Stimulated activated CD4-positive, alpha-beta T cell treated with anti-CD3 and anti-CD28 coated beads, Interleukin-1b, Interleukin-23, amount 100 ng/mL, for 4 hours (primary cell): ENCODE measurements at places on chromosomes 12 and 14.

GRCh38 chr12:2537868-2538541 lies 256.8 kb upstream of the FKBP4 start:
- no peak for DNase-seq

GRCh38 chr14:26282578-26282977 lies 315.3 kb downstream of the NOVA1 start:
- DNase-seq, result no peak

DNA sequence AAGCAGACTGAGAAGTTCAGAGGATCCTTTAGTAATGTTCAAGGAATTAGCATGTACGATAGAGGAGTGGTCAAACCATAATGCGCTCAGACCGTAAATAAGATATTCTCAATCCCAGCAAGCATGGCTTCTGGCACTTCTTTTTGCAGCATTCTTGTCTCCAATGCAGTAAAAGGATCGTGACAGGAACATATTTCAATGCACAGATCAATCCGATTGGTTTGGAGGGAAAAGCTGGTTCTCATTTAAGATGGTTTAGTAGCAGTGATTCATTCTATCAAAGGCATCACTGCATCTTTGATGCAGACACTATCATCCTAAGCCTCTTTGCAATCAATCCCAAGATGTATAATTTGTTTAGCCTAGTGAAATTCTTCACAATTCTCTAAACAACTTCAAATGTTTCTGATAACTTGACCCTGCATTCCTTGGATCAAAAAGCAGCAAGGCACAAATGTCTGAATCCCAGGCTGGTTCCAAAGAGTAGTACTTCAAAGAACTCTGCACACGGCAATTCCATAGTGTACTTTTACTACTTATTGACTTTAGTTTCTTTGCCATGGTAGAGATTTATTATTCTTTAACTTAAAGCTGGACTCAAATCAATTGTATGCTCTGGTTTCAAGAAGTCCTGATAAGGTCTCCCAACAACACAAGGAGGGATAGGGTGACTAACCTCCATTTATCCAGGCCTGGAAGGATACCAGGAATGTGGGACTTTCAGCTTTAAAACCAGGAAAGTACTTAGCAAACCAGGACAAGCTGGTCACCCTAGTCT lies 96.8 kb upstream of the MDM1 start:
- no peak for DNase-seq

GRCh38 chr12:90390947-90391346 lies 564.0 kb downstream of the CCER1 start:
- no peak for DNase-seq

DNA sequence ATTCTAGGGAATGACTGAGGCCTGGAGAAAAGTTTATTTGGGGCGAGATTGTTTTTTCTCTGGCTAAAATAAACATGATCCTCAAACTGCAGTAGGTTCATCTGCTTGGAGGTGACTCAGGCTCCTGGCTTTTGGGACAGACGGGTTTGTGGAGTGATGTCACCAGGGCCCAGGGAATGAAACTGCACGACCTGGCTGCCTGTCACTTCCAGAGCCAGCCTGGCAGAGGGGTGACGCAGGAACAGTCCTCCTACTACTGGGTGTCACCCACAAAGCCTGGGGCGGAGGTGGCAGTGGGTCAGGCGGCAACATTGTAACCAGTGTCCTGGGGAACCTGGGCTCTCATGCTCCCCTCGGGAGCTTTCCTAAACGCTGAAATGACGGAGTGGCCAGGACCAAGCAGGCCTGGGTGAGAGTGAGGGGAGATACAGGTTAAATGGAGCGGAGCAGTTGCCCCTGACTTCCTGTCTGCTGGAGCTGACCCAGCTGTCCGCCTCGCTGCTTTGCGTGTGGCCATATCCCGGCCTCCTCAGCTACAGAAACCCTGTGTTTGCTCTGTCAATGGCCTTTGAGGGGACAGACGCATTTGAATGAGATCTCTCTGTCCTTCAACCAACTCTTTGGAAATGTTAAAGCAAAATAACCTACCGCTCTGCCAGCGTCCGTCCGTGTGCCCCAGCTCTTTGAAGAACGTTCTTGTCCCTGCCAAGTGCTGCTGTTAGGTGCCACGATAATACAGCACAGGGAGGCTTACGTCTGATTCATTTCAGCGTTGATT lies 6.5 kb downstream of the HIP1R start:
- DNase-seq, result no peak

DNA sequence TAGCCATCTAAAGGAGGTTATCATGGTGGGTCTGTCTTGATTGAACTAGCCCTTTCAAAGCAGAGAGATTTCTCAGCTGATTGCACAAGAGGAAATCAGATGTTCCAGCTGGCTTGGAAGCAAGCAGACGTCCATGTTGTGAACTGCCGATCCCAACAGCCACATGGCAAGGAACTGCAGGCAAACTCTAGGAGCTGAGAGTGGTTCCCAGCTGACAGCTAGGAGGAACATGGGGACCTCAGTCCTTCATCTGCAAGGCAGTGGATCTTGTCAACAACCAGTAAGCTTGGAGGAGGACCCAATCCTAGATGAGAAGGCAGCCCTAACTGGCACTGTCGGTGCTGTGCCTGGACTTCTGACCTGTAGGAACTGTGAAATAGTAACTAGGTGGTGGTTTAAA lies 7.7 kb downstream of the ACVR1B start:
- DNase-seq, result no peak

GRCh38 chr14:86604561-86604960 lies 1074.6 kb downstream of the FLRT2 start:
- no peak for DNase-seq

- DNase-seq, result no peak
Observed at GRCh38 chr14:50229681-50230080, 1.7 kb downstream of the SOS2 start.

DNA sequence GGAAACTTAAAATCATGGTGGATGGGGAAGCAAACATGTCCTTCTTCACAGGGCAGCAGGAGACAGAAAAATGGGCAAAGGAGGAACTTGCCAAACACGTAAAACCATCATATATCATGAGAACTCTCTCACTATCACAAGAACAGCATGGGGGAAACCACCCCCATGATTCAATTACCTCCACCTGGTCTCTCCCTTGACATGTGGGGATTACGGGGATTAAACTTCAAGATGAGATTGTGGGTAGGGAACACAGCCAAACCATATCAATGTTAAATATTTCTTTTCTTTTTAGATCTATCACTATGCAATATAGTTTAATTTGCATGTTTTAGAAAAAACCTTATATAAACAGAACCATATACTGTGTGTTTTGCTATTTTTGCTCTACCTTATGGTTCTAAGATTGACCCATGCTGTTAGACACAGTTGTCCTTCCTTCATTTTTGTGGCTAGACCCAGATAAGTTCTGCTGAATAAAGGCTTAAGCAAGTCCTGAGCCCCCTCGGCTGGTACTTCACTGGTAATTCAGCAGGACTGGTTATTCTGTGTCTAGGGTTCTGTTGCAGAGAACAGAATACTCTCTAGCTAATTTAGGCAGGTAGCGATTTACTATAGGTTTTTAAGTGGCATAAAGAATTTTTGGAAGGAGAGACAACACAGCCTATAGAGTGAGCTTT lies 253.7 kb upstream of the HMGA2 start:
- no peak for DNase-seq

GRCh38 chr12:47808050-47808449 lies 11.7 kb downstream of the HDAC7 start:
- DNase-seq, result peak; percentile 64

DNA sequence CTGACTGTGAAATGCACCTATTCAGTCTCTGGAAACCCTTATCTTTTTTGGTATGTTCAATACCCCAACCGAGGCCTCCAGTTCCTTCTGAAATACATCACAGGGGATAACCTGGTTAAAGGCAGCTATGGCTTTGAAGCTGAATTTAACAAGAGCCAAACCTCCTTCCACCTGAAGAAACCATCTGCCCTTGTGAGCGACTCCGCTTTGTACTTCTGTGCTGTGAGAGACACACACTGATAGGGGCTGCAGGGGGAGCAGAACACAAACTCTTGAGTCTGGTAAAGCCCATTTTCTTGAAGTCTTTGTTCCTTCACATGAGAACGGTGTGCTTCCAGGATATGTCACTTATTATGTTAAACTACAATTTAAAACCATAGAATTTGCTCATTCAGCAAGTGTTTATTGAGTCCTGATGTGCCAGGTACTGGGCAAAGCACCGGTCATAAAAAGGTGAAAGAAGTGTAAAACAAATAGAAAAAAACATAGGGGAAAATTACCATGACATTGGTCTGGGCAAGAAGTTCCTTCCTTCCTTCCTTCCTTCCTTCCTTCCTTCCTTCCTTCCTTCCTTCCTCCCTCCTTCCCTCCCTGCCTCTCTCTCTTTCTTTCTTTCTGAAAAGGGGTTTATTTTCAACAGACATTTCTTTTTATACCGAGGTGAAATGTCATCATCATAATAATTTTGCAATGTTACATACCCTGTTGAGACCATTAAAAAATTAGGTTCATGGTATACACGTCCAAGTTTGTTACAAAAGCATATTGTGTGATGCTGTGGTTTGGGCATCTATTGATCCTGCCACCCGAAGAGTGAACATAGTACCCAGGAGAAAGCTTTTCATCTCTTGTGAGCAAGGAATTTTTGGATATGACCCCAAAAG lies 50.7 kb upstream of the OR4E1 start:
- DNase-seq, result no peak

- DNase-seq, result no peak
Observed at GRCh38 chr12:10965476-10965875, 21.2 kb downstream of the TAS2R50 start.

DNA sequence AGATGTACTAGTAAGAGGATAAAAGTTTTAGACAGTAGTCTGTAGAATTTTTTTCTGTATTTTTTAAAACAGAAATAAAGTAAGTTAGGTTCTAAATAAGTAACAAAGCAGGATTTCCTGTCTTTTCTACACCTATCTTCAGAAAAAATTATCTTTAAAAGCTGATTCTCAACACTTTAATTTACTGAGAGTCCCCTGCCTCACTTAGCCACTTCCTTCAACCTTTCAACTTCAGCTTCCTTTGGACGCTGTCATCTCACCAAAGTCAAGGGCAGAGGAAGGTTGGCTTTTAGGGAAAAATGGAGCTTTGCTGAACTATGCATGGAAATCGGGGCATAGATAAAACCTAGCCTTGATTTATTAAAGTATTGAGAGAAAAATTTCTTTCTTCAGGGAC lies 44.9 kb upstream of the CERS5 start:
- no peak for DNase-seq

- no peak for DNase-seq
Observed at GRCh38 chr12:104873374-104873773, 84.7 kb downstream of the SLC41A2 start.

GRCh38 chr12:57210461-57210860 lies 6.1 kb upstream of the NXPH4 start:
- DNase-seq, result no peak

GRCh38 chr12:131950182-131950913 lies 606 bp downstream of the EP400 start:
- DNase-seq, result peak; percentile 38

DNA sequence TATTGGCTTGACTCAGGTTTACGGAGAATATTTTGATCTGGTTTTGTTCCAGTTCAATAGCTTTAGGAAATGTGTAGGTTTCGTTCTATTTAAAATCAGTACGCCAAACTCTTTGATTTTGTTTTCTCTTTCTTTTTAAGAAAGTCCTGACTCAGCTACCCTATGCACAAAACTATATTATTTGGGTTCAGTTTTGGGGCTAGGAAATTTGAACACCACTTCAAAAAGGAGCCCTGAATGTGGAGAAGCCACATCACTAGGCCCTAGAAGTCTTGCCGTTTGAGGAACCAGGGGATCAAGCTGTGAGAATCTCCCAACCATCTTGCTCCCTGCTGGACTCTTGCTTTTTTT lies 168.2 kb upstream of the BCL2L14 start:
- no peak for DNase-seq

- no peak for DNase-seq
Observed at GRCh38 chr12:106150555-106150954, 11.8 kb upstream of the NUAK1 start.

- no peak for DNase-seq
Observed at GRCh38 chr14:65433157-65433556, 20.6 kb downstream of the FUT8 start.

DNA sequence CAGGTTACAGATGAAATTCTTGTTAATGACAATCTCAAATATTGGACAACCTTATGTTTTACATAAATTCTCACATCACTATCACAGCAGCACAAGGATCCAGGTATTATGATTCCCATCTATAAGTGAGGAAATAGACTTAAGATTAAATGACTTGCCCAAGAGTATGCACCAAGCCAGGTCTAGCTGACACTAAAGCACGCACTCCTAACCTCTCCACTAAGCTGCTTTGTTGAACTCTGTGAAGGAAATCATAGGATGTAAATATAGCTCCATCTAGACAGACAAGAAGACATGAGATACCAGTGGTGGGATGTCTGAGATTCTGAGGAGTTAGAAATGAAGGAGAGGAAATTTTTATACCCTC lies 87.9 kb downstream of the PHLDA1 start:
- no peak for DNase-seq

DNA sequence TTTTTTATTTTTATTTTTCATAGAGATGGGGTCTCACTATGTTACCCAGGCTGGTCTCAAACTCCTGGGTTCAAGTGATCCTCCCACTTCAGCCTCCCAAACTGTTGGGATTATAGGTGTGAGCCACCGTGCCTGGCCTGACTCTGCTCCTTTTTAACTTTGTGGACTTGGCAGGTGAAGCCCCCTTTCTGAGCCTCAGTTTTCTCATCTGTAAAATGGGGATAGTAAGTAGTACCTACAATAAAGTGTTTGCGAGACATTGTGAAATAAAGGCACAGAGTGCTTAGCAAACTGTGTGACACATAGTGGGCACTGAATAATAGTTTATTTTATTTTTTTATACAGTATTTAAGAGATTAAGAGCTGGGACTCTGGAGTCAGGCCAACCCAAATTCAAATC lies 21.1 kb upstream of the MED13L start:
- DNase-seq, result no peak

GRCh38 chr14:85195872-85196477 lies 334.0 kb upstream of the FLRT2 start:
- no peak for DNase-seq

- DNase-seq, result no peak
Observed at GRCh38 chr14:22740020-22740419, 26.5 kb upstream of the OXA1L start.

DNA sequence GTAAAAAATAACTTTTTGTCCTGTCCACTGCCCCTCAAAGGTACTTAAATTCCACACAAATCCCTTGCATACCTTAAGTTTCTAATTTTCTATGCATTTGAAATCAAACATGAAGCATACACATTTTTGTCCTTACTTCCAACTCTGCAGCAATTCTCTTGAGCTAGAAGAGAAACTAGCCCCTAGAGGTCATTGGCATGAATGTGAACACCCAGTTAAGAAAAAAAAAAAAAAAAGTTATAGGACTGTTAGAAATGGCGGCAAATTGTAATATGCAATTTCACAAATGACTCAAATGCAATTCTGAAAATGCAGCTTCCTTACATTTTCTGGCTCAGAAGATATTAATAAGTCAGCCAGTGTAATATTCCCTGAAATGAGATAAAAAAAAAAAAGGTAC lies 4.6 kb upstream of the ESR2 start:
- no peak for DNase-seq

GRCh38 chr14:71166180-71166837 lies 259.1 kb downstream of the PCNX1 start:
- DNase-seq, result no peak

DNA sequence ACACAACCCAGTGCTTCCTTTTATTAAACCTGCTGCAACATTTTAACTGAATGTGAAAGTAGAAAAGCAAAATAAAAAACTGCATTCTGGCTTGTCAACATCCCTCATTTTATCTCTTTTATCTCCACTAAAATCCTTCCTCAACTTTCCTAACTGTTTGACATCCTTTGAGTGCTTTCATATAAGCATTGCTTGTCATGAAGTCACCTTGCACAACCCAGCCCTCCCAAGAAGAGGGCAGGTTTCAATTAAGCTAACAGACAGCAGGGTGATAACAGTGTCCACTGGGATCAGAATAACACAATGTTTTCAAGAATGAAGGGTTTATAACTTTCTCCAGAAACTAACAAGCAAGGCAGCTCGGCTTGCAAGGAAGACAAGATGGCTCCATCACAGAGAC lies 16.3 kb upstream of the TSPAN8 start:
- DNase-seq, result no peak
